ENCODE measurements at places on chromosomes 6 and 20. TPM values are rescaled to one million over a fixed set of nuclear protein-coding genes. Genes with fewer than 3 reads are reported as not detected.

- no peak for DNase-seq
Measured at GRCh38 chr20:59566631-59567524, 37.5 kb upstream of the PHACTR3 start.

DNA sequence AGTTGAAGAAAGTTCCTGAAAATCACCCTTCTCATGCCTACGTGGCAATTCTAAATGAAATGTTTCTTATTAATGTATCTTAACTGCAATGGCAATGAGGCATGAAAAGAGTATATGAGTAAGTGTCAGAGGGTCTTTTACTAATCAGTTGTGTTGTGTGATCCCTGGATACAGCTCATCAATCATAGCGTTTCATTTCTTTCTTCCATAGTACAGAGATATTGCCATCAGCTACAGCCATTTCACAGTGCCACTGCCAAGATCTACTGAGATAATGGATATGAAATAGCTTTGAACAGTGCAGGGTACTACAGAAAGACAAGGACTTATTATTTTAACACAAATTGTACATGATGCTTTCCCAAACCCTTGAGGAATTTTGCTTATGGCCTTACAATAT, 450.8 kb downstream of the KHDRBS2 start:
- no peak for DNase-seq

GRCh38 chr6:56148488-56149186, 98.7 kb downstream of the COL21A1 start:
- DNase-seq: no peak

Gene MUC21
- total RNA-seq: 3.8 TPM

Gene GLP1R
- total RNA-seq: 0.35 TPM
